EL (cell line): ENCODE measurements at places on chromosomes 16 and 17.
A peak's percentile ranks its signal among the peaks of the same experiment; 100 is the strongest.

GRCh38 chr16:60905811-60906210, 1130.4 kb downstream of the CDH8 start:
- no peak for DNase-seq

GRCh38 chr16:88264641-88265285, 118.0 kb upstream of the ZNF469 start:
- DNase-seq = peak; percentile 97

GRCh38 chr17:58666858-58667267, 25.0 kb downstream of the TEX14 start:
- peak; percentile 36 for DNase-seq

- DNase-seq = no peak
Measured at GRCh38 chr16:89984216-89984615, 35.0 kb downstream of the DBNDD1 start.

DNA sequence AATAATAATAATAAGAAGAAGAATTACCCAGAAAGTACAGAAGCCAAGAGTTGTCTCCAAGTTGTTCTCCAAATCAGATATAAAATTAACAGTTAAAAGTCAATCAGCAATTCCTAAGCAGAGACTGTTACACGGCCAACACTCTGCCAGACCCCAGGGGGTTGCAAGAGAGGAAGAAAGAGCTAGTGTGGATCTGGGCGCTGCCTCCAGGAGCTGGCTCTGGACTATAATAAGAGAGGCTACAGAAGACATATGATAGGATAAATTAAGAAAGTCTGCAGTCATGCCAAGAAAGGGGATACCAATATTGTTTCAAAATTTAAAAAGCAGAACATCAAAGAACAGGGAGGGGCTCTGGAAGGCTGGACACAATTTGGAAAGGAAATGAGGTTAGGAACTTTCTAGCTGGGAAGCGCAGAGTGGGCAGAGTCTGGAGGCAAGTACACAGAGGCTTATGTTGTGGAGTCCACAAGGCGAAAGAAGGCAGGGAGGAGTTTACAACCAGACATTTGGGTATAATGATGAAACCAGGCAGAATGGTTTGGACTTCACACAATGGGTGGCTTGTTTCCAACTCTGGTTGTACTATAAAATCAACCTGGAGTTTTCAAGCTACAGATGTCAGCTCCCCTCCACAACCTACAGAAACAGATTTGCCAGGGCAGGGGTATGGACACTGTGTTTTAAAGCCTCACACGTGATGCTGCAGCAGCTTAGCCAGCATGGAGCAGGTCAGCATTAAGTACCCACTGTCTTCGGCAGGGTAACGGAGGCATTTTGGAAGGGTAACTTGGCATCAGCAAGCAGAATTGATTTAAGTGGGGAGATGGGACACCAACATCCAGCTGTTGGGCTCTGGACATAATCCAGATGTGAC, 49.4 kb downstream of the SLC39A11 start:
- DNase-seq = no peak

- no peak for DNase-seq
Measured at GRCh38 chr17:58153046-58153445, 4.9 kb downstream of the OR4D1 start.

DNA sequence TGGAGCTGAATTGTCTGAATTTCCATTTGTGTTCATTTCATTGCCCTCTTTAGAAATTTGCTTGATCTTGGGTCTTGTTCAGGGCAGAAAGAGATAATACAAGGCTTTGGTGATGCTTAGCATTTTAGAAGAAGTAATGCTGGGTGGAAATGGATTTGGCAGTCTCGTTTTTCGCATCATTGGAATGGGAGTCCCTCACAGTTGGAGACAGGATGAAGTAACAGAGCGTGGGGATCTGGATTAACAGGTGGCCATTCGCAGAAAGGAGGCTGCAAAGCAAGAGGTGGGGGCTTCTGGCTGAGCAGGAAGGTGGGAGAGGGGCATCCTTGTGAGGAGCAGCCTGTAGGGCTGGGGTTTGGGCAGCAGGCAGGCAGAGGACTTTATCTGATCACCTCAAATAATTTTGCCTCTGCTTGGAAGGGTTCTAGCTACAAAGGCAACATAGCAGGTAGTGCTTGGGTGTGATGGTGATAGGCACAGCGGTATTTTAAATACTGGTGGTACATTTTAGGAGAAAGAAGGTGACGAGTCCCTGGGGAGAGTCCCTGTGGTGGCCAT, 17.0 kb downstream of the KSR1 start:
- DNase-seq = no peak

DNA sequence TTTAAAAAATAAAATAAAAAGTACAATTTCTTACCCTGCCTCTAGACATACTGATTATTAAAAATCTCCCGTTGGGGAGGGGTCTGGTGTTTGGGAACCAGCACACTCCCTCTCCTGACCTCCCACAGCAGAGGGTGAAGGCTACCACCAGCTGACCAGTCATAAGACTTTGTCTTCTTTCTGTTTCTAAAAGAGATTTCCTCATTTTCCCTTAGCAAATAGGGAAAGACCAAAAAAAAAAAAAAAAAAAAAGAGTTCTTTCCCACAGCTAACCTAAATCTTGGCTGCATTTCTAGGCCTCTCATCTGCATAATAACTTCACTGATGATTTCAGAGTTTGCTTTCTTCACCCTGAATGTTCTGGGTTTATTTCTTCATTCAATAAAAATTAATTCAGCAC, 30.3 kb downstream of the CDK5RAP3 start:
- no peak for DNase-seq
